Kidney epithelial cell (primary cell): ENCODE measurements at places on chromosomes 6 and 20. TPM values are rescaled to one million over a fixed set of nuclear protein-coding genes. Genes with fewer than 3 reads are reported as not detected.

- DNase-seq, result no peak
Measured at GRCh38 chr20:57166568-57167291, 99.7 kb downstream of the BMP7 start.

DNA sequence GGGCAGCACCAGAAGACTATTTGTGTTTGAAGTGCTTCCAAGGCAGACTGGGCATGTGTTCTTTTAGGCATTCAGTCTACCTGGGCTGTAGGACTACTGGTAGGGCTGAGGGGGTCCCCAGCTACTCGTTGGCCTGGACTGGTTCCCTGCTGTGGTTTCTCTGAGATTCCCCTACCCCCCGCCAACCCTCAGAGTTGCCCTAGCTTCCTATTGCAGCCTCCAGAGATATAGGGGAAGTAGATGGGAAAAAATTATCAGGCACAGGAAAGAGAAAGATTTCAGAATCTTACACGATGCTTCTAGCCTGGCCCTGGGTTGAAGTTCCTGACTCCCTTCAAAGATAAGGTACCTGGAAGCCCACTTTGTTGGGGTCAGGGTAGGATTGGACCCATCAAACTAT lies 22.5 kb downstream of the BRPF3 start:
- DNase-seq, result no peak

- DNase-seq, result no peak
Measured at GRCh38 chr6:169380493-169380892, 126.8 kb upstream of the THBS2 start.

GRCh38 chr20:63230800-63231268 lies 4.9 kb upstream of the BIRC7 start:
- DNase-seq, result no peak

The CST5 gene
- total RNA-seq, result 0.34 and 2.6 TPM in 2 replicates
